Activated CD8-positive, alpha-beta T cell treated with anti-CD3 and anti-CD28 coated beads for 36 hours (primary cell): ENCODE measurements at places on chromosomes 11 and 22. TPM values are rescaled to one million over a fixed set of nuclear protein-coding genes. Genes with fewer than 3 reads are reported as not detected.

DNA sequence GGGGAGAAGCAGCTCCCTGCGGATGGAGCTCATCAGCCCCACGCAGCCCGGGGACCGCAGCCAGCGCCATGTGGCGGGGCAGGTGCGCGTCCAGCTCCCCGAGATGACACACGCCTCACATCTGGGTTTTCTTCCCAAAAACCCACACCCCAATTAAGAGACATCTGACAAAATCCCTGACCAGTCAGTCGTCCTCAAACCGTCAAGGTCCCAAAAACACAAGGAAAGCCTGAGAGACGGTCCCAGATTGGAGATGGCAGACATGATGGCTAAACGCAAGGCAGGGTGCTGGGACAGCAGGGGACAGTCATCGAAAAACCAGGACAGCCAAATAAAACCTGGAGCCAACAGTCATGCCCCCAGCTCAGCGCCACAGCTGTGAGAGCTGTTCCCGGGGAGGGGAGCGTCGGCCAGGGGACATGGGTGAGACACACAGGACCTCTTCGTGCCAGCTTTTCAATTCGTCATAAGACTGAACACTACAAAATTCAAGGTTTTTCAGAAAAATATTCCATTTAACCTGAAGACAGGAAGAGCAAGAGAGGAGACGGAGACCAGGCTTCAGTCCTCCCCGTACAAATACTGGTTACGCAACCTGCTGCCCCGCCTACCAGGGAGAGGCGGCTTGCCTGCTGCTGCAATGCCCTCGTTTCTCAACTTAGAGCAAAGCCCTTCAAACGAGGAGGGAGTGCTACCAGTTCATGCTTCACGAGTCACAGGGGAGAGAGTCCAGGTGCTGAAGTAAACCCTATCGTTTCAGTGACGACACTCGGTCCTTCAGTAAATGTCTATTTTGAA is 10.5 kb downstream of the TOLLIP start:
- no peak overlapping the region for H3K27ac ChIP-seq
- H3K4me3 ChIP-seq = no peak overlapping the region
- no peaks in the 10 kb centered on the region for H3K27me3 ChIP-seq
- H3K4me1 ChIP-seq = peaks cover 12% of the 10 kb centered on the region
- no peaks in the 10 kb centered on the region for H3K36me3 ChIP-seq

- no peak overlapping the region for H3K27ac ChIP-seq
- no peak for DNase-seq
- H3K36me3 ChIP-seq = no peaks in the 10 kb centered on the region
- H3K4me1 ChIP-seq = no peaks in the 10 kb centered on the region
Observed at GRCh38 chr11:77058900-77059299, 7.9 kb upstream of the CAPN5 start.

DNA sequence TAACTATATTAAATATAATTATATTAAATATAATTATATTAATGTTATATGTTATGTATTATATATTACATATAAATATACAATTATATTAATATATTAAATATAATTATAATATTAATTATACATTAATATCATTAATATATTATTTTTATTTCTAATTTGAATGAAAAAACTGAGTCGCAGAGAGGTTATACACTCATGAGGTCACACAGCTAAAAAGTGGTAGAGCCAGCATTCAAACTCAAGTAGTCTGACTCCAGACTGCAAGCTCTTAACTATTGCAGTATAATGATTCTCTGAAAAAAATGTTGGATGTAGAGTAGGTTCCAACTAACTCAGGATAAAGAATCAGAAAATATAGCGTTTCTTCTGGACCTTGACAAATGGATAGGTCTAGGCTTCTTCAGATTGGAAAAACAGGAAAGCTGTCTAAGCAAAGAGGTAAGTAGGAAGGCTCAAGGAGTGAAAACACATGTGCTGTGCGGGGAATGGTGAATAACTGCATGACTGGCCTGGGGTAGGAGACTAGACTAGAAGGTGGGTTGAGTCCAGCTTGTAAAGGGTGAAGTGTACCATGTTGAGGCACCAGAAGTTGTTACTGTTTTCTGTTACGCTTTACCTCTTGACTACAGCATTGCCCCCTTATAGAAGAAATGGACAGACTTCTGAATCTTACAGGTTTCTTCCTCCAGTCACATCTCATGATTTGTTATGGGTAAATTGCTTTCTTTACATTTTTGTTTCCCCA is 80.3 kb downstream of the TRIM44 start:
- H3K27me3 ChIP-seq = no peaks in the 10 kb centered on the region
- H3K27ac ChIP-seq = no peak overlapping the region
- no peak overlapping the region for H3K4me3 ChIP-seq
- H3K36me3 ChIP-seq = peaks cover 46% of the 10 kb centered on the region

Gene OR6T1
- total RNA-seq = not detected

DNA sequence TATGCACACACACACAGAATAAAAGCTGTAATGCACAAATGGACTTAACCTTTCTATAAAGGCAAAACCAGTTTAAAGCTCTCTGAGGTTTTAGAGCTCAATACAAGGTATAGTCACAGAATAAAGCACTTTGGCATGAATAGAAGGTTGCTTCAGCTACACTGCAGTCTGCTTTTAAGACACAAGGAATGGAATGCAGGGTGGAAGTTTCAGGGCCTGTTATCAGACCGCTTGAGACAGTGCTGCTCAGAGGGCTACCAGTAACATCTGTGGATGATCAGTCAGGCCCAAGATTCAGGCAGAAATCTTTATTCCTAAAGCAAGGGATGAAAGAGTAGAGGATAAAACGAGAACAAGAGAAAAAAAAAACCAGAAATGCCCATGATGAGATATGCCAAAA is 46.7 kb downstream of the CD44 start:
- H3K27ac ChIP-seq = peak overlapping the region; percentile 57
- no peaks in the 10 kb centered on the region for H3K27me3 ChIP-seq
- no peak overlapping the region for H3K4me3 ChIP-seq
- H3K36me3 ChIP-seq = peaks cover 81% of the 10 kb centered on the region

GRCh38 chr11:75271730-75272129 is 31.2 kb downstream of the TPBGL start:
- no peak for DNase-seq
- H3K27me3 ChIP-seq = no peaks in the 10 kb centered on the region
- H3K27ac ChIP-seq = no peak overlapping the region
- peaks cover 7% of the 10 kb centered on the region for H3K36me3 ChIP-seq
- no peak overlapping the region for H3K4me3 ChIP-seq

Gene GANAB
- total RNA-seq = 217 TPM

- no peaks in the 10 kb centered on the region for H3K27me3 ChIP-seq
- no peaks in the 10 kb centered on the region for H3K36me3 ChIP-seq
- H3K4me3 ChIP-seq = no peak overlapping the region
- no peak overlapping the region for H3K27ac ChIP-seq
- H3K4me1 ChIP-seq = no peaks in the 10 kb centered on the region
- DNase-seq = no peak
Observed at GRCh38 chr22:17347724-17348123, 21.5 kb upstream of the CECR2 start.

Gene APOL3
- total RNA-seq = 44.5 TPM

Gene TRIM6
- total RNA-seq = 0.47 TPM

- DNase-seq = no peak
- peak overlapping the region; percentile 86 for H3K27ac ChIP-seq
- H3K4me3 ChIP-seq = peak overlapping the region; percentile 70
- no peaks in the 10 kb centered on the region for H3K27me3 ChIP-seq
- H3K36me3 ChIP-seq = peaks cover 7% of the 10 kb centered on the region
- H3K4me1 ChIP-seq = peaks cover 32% of the 10 kb centered on the region
Observed at GRCh38 chr11:63670096-63670432, 1.1 kb downstream of the ATL3 start.

- no peak overlapping the region for H3K4me3 ChIP-seq
- H3K27ac ChIP-seq = no peak overlapping the region
- peaks cover 29% of the 10 kb centered on the region for H3K36me3 ChIP-seq
- peaks cover 12% of the 10 kb centered on the region for H3K4me1 ChIP-seq
- DNase-seq = no peak
Observed at GRCh38 chr22:38718414-38718813, 12.7 kb downstream of the GTPBP1 start.

DNA sequence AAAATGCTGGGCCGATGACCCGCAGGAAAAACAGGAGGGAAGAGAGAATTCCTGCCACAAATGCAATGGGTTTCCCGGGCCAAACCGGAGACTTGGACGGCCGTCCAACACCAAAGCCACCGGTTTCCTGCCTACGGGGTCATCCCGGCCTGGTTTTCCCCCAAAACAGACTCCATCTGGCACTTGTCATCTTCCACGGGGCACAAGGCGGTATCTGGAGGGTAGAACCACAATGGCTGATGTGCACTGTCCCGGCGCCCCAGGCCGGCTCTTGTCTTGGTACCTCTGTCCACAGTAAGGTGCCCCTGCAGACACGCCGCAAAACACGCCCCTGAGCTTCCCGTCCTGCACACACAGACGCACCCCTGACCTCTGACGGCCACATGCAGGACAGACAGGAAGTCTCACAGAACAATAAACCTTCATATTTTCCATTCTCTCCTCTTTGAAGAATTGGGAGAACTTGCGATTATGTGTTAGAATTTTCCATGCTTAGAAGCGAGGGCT is 20.1 kb downstream of the CELSR1 start:
- no peak for DNase-seq
- no peak overlapping the region for H3K4me3 ChIP-seq
- no peaks in the 10 kb centered on the region for H3K4me1 ChIP-seq

DNA sequence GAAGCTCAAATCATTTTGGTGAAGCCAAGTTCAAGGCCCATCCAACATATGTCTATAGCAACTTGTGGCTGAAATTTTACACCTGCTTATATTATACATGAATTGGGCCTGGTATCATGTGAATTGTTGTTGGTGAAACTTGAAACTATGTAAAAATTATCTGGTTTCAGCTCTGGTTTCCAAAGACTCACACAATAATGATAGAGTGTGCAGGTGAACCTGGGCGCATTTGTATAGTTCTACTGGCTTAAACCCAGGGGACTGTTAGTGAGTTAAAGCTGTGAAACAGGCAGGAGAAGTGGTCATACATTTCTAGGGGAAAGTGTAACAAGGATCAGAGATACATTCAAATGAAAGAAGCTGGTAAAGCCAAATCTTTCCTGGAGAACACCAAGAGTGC is 627.3 kb downstream of the METTL15 start:
- no peaks in the 10 kb centered on the region for H3K27me3 ChIP-seq
- no peak overlapping the region for H3K27ac ChIP-seq
- no peak for DNase-seq
- no peaks in the 10 kb centered on the region for H3K36me3 ChIP-seq
- no peak overlapping the region for H3K4me3 ChIP-seq

GRCh38 chr11:111168871-111169270 is 76.7 kb upstream of the POU2AF2 start:
- H3K27ac ChIP-seq = no peak overlapping the region
- no peaks in the 10 kb centered on the region for H3K4me1 ChIP-seq
- H3K36me3 ChIP-seq = no peaks in the 10 kb centered on the region
- no peaks in the 10 kb centered on the region for H3K27me3 ChIP-seq
- no peak overlapping the region for H3K4me3 ChIP-seq
- DNase-seq = no peak

Gene PGA5
- not detected for total RNA-seq

Gene HDHD5
- total RNA-seq = 68.1 TPM

DNA sequence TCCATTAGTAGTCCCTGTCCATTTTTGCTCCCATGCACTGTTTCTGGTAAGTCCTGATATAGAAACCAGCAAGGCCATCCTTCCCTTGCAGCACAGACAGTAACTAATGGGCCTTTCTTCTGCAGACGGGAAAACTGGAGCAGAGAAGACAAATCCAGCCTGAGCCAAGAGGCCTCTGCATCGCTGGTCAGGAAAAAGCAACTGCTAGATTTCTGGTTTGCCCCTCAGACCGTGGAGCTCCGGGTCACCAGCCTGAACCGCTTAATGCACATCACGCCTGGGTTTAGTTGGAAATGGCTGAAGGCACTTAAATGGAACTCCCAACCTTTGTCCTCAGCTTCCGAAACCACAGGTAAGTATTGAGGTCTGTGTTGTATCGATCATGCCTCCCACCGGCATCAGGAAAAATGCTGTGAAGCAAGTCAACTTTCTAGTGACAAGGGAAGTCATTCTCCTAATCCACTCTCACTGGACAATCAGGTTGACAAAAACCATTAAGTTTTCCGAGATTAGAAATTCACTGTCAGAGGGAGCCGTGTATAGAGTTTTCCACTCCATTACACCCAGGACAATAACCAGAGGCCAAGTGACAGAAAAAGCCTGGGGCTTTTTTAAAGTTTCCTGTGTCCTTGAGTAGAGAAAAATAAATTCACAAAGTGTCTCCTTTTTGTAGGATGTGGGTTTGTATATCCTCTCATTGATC is 14.8 kb upstream of the LMO2 start:
- no peak for DNase-seq
- no peak overlapping the region for H3K4me3 ChIP-seq
- no peaks in the 10 kb centered on the region for H3K36me3 ChIP-seq
- peaks cover 2% of the 10 kb centered on the region for H3K4me1 ChIP-seq

DNA sequence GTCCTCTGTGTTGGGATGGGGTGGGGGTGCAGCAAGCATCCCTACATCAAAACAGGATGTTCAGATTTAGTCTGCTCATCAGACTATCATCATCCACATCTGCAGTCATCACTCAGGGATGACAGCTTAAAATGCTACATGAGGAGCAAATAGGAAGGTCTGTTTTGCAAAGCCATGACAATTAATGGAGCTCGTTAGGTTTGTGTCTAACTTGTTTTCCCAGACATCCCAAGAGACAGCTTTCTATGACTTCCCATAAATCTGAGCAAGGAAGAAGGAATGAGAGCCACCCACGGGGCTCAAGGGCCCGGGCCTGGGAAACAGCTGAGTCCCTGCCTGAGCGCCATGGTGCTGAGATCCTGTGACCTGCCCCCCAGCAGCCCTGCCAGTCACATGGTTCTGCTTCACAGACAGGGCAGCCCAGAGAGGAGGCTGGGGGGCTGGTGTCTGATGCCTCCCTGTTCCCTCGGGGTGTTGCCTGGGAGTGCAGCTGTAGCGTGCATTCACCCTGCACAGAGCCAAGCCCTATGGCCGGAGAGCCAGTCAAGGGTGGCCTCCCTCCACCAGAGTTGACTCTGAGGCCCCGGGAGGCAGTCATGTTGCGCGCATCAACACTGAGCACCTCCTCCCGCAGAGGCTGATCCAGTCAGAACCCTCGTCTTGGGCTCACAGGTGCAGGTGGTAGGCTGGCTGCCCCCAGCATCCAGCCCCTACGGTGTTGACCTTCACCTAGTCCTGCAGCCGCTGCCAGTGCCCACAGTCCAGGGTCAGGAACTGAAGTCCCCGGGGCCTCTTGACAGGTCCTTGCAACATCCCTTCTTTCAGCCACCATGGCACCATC is 12.1 kb downstream of the DERL3 start:
- H3K36me3 ChIP-seq = peaks cover 43% of the 10 kb centered on the region
- no peaks in the 10 kb centered on the region for H3K27me3 ChIP-seq
- DNase-seq = no peak
- peak overlapping the region; percentile 79 for H3K27ac ChIP-seq
- H3K4me3 ChIP-seq = no peak overlapping the region

GRCh38 chr11:64695548-64695947 is 27.4 kb downstream of the NRXN2 start:
- H3K36me3 ChIP-seq = no peaks in the 10 kb centered on the region
- peaks cover 22% of the 10 kb centered on the region for H3K27me3 ChIP-seq
- DNase-seq = no peak

Gene TMEM80
- 10.6 TPM for total RNA-seq

GRCh38 chr11:8826901-8827560 is 84.0 kb upstream of the AKIP1 start:
- no peak for DNase-seq
- no peaks in the 10 kb centered on the region for H3K4me1 ChIP-seq
- no peaks in the 10 kb centered on the region for H3K36me3 ChIP-seq
- peaks cover 3% of the 10 kb centered on the region for H3K27me3 ChIP-seq

GRCh38 chr22:25085156-25085555 is 114.5 kb upstream of the CRYBB3 start:
- H3K4me3 ChIP-seq = no peak overlapping the region
- peaks cover 1% of the 10 kb centered on the region for H3K36me3 ChIP-seq
- DNase-seq = no peak
- peak overlapping the region; percentile 80 for H3K27ac ChIP-seq

Gene ANO9
- 28.2 TPM for total RNA-seq
